ENCODE measurements at places on chromosomes 13 and 19.

DNA sequence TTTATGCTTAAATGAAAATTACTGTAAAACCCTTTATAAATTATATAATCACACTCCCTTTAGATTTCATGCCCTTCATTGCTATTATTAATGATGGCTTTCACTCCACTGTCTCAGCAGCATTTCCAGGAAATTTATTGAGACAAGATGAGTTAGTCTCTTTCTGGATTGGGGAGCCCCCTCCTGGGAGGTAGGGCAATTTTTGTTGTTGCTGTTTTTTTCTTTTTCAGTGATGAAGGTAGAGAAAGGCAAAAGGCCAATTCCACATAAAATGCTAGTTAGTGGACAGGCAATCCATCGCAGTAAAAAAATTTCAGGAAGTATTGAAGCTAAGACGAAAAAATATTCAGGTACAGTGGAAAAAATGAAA, 80.2 kb downstream of the TEX26 start:
- DNase-seq: no peak

- DNase-seq: no peak
These were observed 55.5 kb upstream of the SERP2 start for GRCh38 chr13:44318161-44318560.

DNA sequence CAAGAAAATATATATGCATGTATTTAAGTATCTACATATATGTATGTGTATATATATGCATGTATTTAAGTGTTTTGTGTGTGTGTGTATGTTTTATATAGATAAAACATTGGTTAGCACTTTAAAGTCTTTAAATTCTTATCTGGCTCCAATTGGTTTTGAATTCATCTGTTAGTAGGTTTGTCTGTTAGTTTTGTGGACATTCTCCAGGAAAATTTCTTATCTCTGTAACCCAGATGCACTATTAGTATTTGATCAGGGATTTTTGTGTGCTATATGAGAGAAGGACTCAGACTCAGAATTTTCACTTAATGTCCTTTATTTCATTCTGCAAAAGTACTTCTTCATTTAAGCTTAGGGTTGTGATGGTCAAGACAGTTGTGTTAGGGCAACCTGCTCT, 103.1 kb downstream of the ITGBL1 start:
- DNase-seq: no peak

GRCh38 chr13:99636306-99636705, 135.0 kb downstream of the TM9SF2 start:
- DNase-seq: no peak

GRCh38 chr13:87128036-87128435, 543.1 kb upstream of the SLITRK5 start:
- DNase-seq: no peak

GRCh38 chr13:97335488-97336134, 98.4 kb upstream of the RAP2A start:
- DNase-seq: no peak

GRCh38 chr19:22421797-22422196, 349 bp downstream of the ZNF98 start:
- no peak for DNase-seq

DNA sequence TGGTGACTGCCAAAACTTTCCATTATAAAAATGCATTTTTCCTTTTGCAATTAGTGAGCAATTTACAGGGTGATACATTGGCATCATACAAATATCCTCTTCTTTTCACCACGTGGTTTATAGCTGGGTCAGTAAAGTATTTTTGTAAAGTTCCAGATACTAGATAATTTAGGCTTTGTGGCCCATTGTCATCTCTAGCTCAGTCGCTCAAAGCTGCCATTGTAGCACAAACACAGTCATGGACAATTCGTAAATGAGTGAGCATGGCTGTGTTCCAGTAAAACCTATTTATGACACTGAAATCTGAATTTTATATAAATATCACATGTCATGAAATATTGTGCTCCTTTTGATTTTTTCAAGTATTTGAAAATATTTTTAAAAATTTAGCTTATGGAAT, 162.9 kb downstream of the USP12 start:
- no peak for DNase-seq

- DNase-seq: no peak
These were observed 150.7 kb downstream of the ABCC4 start for GRCh38 chr13:95150555-95150954.

DNA sequence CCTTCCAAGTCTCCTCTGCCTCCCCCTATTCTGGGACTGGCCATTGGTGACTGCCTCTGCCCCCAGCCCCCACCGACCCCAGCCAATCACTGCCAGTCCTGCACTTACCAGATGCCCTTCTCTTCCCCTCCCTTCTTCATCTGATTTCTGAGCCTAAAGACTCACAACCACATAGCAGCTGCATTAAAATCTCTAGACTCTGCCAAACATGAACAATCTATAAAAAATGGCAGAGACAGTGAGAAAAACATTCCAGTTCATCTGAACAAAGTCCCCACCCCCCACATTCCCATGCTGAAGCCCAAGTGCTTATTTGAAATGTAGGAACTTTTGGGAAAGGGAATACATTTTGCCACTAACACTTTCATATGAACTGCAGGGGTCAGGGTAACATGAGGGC, 60.8 kb downstream of the KCTD12 start:
- DNase-seq: no peak

GRCh38 chr13:43911871-43912270, 32.2 kb downstream of the LACC1 start:
- no peak for DNase-seq

DNA sequence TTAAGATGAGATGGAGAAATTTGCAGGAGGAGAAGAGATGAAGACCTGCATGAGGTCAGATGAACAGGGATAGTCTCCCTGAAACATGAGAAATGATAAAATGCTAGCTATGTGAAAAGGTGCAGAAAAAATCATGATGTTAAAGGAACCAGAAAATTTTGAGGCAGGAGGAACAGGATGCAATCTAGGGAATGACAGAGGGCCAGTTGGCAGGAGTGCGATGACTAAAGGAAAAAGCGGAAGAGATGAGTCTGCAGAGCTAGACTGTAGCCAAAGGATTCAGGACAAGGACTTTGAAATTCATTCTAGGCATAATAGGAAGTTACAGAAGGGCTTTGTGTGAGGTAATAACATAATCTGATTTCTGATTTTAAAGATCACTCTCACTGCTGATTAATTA, 77.9 kb downstream of the TRPC4 start:
- DNase-seq: no peak

DNA sequence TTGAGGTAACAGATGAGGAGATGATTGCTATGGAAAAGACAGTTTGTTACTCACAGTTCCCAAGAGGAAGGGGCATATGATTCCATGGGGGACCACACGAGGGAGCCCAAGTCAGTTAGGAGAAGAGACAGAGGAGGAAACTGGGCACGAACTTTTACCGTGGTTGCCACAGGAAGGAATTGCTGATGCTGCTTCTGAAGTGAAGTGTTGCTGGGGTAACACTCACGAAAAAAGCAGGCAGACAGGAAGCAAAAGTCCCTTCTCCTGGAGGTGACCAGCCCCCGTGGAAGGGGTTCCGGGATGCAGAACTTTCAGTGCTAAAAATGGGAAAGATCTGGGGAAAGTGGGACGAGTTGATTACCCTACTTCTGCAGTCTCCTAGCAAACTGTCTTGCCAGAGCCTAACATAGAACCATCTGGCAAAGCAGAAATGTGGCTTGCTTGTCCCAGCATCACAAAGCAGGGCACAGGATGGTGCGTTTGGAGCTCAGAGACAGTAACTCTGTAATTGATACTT, 35.4 kb upstream of the MAP3K10 start:
- DNase-seq: peak; percentile 16

DNA sequence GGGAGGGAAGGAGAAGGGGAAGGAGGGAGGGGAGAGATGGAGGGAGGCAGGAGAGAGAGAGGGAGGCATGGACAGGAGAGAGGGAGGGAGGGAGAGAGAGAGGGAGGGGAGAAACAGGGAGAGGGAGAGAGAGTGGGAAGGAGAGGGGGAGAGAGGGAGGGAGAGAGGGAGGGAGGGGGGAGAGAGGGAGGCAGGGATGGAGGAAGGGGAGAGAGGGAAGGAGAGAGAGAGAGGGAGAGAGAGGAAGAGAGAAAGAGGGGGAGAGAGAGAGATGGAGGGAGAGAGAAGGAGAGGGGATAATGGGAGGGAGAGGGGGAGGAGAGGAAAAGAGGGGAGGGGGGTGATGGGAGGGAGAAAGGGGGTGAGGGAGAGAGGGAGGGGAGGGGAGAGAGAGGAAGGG, 86.8 kb upstream of the VSTM2B start:
- no peak for DNase-seq

DNA sequence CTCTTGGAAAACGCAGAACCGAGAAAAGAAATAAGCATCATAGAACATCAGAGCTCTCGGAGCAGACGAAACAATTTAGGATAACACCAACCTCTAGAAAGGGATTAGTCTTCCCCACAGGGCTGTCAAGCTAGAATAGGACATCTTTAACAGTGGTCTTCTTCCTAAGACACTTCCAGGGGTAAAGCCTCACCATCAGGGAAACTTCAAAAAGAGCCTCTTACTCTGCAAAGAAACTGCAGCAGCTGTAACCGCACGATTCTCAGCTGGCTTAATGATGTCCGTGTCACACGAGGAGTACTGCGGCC, 642 bp downstream of the ZNF571 start:
- DNase-seq: no peak

- no peak for DNase-seq
These were observed 64.5 kb upstream of the MRI1 start for GRCh38 chr19:13699786-13700185.

DNA sequence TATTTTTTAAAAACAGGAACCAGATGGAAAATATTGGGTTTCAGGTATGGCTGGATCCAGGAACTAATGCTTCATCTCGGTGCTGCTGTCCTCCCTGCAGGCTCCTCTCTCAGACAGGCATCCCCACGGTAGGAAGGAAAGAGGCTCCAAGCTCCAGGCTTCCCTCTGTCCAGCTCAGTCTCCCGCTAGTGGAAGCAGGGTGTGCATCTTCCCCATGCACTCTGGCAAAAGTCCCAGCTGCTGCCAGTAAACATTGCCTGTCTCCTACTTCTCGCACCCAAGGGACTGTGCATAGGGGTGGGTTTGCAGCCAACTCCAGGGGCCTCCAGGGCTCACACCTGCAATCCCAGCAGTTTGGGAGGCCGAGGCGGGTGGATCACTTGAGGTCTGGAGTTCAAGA, 29.2 kb downstream of the IL12RB1 start:
- DNase-seq: no peak

- DNase-seq: peak; percentile 61
These were observed 9.0 kb upstream of the LTBP4 start for GRCh38 chr19:40592170-40592569.

DNA sequence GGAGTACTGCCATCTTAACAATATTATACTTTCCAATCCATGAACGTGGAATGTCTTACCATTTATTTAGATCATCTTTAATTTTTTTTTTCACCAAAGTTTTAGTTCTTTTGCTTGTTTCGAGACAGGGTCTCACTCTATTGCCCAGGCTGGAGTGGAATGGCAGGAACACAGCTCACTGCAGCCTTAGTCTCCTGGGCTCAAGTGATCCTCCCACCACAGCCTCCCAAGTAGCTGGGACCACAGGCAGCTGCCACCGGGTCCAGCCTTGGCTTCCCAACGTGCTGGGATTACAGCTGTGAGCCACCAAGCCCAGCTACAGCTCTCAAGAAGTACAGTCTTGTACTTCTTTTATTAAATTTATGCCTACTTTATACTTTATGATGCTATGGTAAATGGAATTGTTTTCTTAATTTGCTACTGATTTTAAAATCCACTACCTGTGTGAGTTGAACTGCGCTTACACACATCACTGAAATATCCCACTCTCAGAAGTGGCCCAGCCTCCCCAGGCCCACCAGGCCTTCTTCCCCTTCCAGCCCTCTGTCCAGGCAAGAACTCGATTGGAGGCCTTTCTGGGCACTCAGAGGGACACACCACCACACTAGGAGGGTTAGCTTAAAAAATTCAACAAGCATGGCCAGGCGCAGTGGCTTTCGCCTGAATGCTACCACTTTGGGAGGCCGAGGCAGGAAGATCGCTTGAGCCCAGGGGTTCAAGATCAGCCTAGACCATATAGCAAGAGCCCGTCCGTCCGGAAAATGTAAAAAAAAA, 1.0 kb upstream of the PGLS start:
- no peak for DNase-seq

- DNase-seq: no peak
These were observed 57.7 kb downstream of the ING1 start for GRCh38 chr13:110771194-110771593.

DNA sequence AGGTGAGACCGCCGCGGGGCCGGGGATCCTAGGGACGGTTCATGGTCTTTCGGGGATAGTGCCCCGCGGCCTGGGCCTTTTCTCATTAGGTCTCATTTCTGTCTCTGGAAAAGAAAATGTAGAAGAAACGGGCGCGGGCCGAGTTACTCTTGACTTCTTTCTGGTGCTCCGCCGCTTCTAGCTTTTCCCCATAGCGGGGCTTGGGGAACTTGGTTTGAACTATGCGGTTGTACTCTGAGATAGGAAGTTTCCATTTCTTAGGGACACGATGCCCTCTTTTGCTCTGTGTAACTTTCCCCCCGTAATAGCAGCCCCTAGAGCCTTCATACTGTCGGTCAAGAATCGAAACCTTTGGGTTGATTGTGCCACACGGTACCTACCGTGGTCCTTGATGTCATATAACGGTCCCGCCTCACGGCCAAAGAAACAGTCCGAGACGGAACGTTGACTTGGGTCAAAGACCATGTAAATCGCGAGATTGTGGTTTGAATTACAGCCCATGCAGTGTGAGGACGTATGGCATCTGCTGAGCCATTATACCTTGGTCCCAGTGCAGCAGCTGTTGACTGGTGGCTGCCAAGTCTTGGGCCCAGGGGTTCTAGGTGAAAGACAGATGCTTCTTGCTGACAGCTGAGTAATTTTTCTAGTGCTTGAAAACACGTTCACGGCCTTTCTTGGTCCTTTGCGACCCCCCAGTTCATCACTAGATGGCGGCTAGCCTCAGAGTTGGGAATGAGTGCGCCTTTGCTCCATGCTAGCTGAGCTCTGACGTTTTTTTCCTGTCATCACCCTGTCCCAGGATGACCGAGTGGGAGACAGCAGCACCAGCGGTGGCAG, 487 bp downstream of the RPS5 start:
- DNase-seq: no peak

GRCh38 chr19:5313307-5313706, 27.3 kb downstream of the PTPRS start:
- no peak for DNase-seq

DNA sequence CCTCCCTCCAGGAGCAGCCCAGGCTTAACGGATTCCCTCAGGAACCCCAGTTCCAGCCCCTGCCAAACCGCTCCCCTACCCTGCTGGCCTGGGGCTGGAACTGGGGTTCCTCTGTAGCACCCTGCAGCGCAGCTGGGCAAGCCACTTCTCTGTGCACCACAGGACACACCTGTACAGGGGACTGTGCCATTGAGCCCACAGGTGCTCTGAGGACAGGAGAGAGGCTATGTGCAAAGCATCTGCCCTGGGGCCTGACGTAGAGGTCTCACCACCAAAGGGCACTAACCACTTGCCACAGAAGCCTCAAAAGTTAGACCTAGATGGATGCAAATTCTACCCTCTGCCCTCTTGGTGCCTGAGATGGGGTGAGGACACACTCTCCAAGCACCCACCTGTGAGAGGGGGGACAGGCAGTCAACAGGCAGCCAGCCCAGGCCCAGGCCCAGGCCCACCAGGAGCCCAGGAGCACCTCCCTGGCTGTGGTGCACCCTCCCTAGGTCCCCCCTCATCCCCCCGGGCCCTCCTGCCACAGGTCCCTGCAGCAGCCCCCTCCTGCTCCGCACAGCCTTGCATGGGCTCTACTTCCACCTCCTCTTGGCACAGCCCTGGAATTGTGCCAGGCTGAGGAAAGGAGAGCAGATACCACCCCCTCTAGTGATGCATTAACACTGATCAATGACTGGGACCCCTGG, 27.6 kb upstream of the SLC35E1 start:
- DNase-seq: no peak

- DNase-seq: peak; percentile 81
These were observed 27.7 kb downstream of the MEIS3 start for GRCh38 chr19:47391510-47392223.

Measured in CD4-positive, alpha-beta T cell treated with Interleukin-17A for 1 hour (primary cell).